ENCODE measurements at places on chromosomes 11 and 22.

GRCh38 chr11:96265220-96265737 lies 77.7 kb downstream of the MAML2 start:
- H3K27ac ChIP-seq: peak overlapping the region; percentile 33
- DNase-seq: no peak
- no peak overlapping the region for H3K4me3 ChIP-seq

DNA sequence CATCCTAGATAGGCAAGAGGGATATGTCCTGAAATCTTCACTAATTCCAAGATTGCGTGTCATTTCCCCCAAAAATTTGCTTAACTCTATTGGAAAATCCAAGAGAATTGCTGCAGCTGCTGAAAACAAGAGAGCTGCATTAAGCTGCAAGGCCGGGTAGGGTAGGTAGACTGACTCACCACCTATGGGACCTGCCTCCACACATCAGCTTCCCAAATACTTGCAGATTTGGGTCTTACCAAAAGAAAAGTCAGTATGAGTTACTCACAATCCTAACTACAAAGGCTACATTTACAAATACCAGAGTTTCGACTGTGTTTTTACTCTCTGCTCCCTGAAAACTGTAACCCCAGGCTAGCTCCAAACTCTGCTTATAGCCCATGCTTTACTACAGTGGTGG lies 142.5 kb upstream of the TEAD1 start:
- H3K27me3 ChIP-seq: no peaks in the 10 kb centered on the region
- peaks cover 11% of the 10 kb centered on the region for H3K36me3 ChIP-seq
- peaks cover 25% of the 10 kb centered on the region for H3K4me1 ChIP-seq
- H3K4me3 ChIP-seq: no peak overlapping the region

GRCh38 chr11:67376873-67377808 lies 3.7 kb upstream of the CLCF1 start:
- peaks cover 20% of the 10 kb centered on the region for H3K4me1 ChIP-seq
- H3K36me3 ChIP-seq: no peaks in the 10 kb centered on the region
- H3K27me3 ChIP-seq: no peaks in the 10 kb centered on the region
- H3K4me3 ChIP-seq: no peak overlapping the region
- no peak overlapping the region for H3K27ac ChIP-seq

GRCh38 chr11:562046-562645 lies 1.4 kb downstream of the RASSF7 start:
- no peak for DNase-seq
- H3K4me1 ChIP-seq: peaks cover 4% of the 10 kb centered on the region
- peaks cover 7% of the 10 kb centered on the region for H3K27me3 ChIP-seq
- no peaks in the 10 kb centered on the region for H3K36me3 ChIP-seq

- H3K27me3 ChIP-seq: peaks cover 3% of the 10 kb centered on the region
- peaks cover 13% of the 10 kb centered on the region for H3K36me3 ChIP-seq
- no peak overlapping the region for H3K27ac ChIP-seq
- peaks cover 13% of the 10 kb centered on the region for H3K4me1 ChIP-seq
Measured at GRCh38 chr11:68257477-68258362, 14.1 kb downstream of the C11orf24 start.

DNA sequence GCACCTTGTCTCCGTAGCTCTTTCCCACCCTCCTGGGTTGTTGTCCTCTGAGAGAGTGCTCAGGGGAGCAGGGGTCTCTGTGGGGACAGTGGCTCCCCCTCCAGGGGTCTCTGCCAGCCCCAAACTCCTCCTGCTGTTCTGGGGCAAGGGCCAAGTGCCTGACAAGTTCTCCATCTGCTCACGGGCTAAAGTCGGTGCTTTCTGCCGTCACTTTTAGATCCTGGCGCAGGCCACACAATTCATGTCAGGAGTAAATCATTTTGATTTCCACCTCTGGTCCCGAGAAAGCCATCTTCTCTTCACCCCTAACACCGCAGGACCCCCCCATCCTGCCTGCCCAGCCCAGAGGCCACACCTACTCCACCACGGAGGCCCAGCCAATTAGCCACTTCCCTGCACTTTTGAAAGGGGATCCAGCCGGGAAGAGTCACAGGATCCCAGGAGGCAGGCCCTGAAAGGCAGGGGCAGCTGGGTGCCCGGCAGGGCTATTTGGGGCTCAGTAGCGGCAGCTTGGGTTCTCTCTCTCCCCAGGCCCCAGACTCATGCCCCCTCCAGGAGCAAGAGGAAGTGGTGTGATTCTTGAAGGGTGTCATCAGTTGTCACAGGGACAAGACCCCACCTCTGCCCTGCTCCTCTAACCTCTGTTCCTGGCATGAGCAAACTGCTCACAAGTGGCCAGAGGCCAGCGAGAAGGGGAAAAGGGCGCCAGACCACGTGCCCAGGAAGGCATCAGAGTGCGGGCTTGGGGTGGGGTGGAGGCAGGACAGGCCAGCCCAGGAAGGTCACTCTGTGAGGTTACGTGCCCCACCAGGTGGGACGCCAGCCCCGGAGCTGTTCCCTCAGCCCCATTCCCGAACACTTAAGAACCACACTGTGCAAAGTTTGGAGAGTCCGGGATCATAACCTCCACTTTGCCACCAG lies 1.3 kb downstream of the MACROD1 start:
- no peaks in the 10 kb centered on the region for H3K27me3 ChIP-seq
- H3K27ac ChIP-seq: no peak overlapping the region
- H3K4me1 ChIP-seq: peaks cover 6% of the 10 kb centered on the region
- no peak for DNase-seq
- peak overlapping the region; percentile 42 for H3K4me3 ChIP-seq

Data from fibroblast of lung (primary cell).